ENCODE measurements at places on chromosomes 16 and 17.

- no peak for DNase-seq
Observed at GRCh38 chr16:84406006-84406963, 37.9 kb downstream of the ATP2C2 start.

- no peak for DNase-seq
Observed at GRCh38 chr17:81489012-81489997, 23.3 kb downstream of the ACTG1 start.

DNA sequence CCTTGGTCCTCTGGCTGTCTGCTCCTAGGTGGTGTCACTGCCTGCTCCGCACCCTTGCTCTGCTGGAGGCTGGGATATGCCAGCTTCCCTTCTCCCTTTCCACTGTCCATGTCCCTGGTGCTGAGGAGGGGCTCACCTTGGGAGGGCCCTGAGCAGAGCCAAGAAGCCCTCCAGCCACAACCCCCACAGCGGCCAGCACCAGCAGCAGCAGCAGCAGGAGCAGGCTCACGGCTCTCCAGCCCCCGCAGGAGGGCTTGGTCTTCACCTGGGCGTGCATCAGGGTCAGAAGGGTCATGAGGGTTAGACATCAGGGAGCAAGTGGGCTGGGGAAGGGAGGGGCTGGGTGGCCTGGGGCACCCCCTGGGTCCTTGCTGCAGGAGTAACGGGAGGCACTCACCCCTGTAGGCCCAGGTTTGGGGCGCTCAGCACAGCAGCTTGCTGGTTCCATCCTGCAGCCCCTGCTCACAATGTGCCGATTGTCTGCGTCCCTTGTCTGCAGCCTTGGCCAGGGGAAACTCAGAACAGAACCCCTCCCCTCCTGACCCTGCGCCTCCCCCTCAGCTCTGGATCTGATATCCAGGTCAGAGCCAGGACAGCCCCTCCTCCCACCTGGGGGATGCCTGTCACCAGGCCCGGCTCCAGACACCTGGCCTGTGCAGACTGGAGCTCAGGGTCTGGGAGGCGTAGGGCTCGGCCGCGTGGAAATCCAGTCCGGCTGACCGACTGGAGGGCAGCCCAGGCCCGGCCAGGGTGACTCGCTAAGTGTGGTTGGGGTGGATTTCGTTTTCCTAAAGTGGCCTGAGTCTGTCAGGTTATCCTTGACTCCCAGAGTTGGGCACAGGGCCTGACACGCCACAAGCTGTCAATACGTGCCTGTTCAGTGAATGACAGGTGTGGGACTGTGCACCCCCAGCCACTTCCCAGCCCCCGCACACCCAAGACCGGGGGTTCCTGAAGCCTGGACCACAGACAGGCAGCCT lies at the start of gene BRICD5:
Gene BRICD5 (minus strand): TSS at position 478 of the 980 bp plus-strand sequence. CDS start 30 bp downstream, at position 448.
- no peak for DNase-seq

GRCh38 chr17:55407641-55408566 lies 13.7 kb downstream of the MMD start:
- DNase-seq = no peak

- DNase-seq = no peak
Observed at GRCh38 chr16:14003074-14003570, 68.0 kb upstream of the MRTFB start.

DNA sequence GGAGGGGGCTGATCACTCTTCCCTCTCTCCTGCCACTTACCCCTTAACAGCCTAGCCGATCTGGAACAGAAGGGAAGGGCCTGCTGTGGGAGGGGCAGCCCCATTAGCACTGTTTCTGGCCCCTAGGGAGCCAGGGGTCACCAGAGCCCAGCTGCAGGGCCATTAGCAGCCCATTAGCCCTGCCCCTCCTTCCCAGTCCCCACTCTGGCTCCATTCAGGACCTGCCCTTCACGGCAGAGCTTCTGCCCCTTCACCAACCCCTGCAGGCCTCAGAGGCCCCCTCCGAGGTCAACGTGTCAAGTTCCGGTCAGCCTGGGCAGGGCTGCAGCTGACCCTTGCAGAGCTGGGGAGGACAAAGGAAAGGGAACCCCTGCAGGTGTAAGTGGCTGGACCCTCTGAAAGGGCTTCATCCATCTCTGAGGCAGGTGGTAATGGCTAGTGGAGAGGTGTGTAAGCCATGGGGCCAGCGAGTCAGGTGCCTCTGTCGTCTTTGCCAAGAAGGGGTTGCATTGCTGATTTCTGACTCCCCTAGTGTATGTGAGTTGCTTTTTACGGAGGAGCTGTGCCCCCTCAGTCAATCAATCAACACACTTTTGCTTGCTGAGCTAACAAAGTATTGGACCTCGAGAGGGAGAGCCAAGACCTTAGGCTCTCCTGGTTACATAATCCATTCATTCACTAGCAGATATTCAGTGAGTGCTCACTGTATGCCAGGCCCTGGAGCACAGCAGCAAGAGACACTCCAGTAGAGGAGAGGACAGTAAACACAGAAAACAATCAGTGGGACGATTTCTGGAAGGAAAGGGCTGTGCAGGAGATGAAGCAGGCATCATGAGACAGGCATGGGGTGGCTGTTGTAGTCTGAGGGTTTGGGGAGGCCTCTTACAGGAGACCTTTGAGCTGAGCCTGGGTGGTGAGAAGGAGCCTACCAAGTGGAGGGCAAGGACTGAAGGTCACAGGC lies 18.2 kb upstream of the KCNJ12 start:
- no peak for DNase-seq

GRCh38 chr16:89018282-89019158 lies 41.5 kb upstream of the CBFA2T3 start:
- DNase-seq = no peak

DNA sequence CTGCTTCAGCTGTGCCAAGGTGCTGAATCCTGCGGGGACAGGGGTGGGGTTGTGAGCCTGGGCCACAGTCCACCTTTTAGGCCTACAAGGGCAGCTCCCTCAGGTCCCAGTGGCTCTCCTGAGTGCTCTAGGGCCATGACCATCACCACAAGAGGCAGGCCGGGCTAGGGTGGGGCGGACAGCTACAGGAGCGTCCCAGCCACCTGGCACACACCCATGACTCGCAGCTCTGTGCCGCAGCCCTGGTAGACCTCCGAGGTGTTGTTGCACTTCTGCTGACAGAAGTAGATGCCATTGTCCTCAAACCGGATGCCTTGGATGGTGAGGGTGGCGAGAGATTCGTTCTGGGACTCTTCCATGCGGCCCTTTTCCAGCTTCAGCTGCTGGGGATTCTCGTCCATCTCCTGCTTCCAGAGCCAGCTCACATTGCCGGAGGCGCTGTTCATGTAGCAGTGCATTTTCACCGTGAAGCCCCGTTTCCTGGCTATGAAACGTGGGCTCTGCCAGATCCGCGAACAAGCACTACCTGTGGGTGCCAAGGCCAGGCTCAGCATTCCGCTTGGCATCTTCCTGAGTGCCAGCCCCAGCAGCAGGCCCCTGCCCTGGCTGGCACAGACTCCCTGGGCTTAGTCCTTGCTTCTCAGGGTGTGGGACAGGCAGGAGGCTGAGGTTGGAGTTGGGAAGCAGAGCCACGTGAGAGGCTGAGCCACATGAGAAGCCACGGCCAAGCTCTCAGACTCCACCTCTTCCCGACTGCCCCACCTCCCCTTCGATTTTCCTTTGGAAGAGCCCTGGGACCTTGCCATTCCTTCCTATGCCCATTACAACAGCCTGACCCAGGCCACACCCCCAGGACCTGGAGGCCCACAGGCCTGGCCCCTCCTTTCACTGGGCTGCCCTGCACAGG lies 2.0 kb downstream of the CD79B start:
- DNase-seq = no peak

GRCh38 chr17:73976676-73977521 lies 226.6 kb upstream of the RPL38 start:
- DNase-seq = no peak

DNA sequence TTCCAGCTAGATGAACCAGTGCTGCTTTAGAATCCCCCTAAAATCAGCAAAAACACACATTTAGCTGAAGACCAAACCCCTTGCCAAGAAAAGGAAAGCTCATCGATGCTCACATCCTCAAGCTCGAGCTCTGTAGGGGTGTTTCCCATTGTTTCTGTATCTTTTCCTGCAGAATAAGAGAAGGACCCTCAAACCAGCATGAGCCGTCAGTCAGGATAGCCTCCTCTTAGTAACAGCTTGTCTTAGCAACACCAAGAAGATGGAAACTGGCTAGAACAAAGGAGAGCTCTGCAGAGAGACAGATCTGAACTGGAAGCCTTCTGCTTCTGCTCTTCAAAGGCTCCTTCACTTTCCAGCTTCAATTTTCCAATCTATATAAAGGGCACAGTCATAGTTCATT lies 32.0 kb downstream of the VAT1L start:
- DNase-seq = no peak

GRCh38 chr17:36475346-36475970 lies 11.0 kb upstream of the ZNHIT3 start:
- DNase-seq = no peak

- no peak for DNase-seq
Observed at GRCh38 chr16:2039274-2040031, 8.2 kb downstream of the NTHL1 start.

- no peak for DNase-seq
Observed at GRCh38 chr17:76578376-76578775, 7.3 kb downstream of the ST6GALNAC2 start.

DNA sequence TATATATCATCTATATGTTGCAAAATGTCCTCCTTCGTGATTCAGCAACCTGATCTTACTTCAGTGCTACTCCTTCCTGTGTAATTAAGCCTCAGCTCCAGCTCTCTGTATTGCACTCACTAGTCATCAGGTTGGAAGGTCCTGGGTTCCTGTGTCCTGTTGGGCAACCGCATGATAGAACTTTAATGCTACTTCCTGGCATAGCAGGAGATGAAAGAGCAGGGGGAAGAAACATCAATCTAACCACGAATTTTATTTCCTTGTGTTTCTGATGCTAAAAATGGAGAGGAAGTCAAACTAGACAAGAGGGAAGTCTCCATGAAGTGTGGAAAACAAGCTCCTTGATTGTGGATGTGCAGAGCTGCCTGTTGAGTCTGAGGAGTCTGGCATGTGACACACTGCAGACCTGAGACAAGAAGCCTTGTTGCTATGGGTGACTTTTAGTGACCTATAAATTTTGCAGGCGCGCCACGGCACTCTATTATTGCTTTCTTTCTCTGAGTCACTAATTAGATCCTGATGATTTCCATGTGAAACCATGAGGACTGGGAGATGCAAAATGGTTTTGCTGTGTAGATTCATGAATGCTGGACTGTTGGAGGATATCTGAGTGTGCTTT lies 25.6 kb downstream of the IGSF6 start:
- no peak for DNase-seq

GRCh38 chr16:69084289-69084688 lies 21.2 kb upstream of the HAS3 start:
- no peak for DNase-seq

DNA sequence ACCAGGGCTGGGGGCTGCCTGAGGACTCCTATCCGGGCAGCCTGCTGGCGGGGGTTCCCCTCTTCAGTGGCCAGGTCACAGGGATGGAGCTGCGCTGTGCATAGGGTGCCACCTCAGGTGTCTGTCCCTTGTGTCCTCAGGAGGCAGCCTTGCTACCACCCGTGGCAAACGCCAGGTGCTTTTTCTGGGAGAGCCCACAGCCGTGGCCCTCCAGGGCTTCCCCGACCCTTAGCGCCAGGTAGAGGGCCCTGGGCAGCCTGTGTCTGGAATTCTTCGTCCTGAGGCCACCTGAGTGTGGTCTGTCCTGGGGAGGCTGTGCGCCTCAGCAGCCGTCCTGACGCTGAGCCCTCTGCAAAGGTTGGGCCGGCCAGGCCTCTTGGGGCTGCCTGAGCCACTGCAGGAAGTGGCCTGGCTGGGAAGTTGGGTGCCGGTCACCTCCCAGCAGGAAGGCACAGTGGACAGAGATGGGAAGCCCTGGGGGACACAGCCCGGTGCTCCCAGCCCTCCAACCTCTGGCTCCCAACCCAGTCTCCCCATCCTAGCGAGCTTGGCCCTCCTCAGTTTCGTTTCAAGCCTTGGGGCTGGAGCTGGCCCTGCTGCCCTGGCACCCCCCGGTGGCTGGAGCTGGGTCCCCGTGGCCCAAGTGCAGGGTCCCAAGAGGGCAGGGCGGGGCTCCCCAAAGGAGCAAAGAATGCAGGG lies 7.6 kb upstream of the BAIAP3 start:
- no peak for DNase-seq

- no peak for DNase-seq
Observed at GRCh38 chr16:85479972-85480726, 133.0 kb upstream of the GSE1 start.

DNA sequence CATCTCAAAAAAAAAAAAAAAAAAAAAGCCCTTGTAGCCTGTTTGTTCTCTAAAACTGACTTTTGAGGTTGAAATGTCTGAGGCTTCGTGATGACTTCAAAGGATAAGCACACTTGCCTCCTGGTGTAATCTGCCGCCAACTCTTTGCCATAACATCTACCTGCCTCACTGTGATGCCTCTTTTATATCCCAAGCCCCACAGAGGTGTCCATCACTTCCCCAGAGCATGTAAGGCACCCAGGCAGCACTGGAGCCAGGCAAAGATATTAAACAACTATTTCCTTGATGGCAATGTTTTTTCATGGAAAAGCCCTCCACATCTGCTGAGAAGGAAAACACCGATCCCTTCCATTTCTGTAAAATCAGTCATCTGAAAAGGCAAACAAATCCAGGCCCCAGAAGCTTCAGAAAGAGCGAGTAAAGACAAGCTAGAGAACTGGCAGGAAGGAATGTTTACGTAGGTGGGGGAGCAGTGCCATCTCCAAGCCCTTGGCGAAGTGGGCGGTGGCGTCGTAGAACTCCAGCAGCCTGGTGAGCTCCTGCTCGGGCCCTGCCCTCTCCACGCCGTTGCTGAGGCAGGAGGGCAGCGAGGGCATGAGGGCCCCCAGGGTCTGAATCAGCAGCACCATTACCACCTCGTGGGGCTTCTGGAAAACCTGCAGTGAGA lies 28.6 kb downstream of the COG7 start:
- DNase-seq = no peak

DNA sequence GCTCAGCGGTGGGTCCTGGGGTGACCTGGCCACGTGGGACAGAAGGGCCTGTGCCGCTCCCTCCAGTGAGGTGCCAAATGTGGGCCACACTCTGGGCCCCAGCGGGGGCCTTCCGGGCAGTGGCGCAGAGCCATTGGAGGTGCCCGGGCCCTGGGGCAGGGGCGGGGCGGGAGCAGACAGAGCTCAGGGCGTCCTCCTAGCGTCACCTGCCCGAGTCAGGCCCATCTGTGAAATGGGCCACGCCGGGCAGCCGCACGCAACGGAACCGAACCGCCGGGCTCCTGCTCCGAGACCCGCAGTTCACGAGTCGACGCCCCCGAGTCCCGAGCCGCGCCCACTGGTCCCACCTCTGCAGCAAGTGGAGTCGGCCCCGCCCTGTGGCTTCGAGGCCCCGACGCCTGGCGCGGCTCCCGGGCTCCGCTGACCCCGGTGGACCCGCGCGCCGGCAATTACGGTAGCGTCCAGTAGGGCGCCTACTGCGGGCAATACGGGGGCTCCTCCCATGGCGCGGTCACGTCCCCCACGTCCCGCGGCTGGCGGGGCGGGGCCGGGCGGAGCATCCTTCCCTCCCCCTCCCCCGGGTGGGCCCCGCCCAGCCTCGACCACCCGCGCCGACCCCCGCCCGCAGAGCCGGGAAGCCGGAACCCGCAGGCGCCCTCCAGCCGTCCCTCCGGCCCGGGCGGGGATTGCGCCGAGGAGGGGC lies 1.9 kb downstream of the SLC16A3 start:
- peak; percentile 77 for DNase-seq

Data from GM06990 (cell line).